ENCODE measurements at places on chromosomes 13 and 19.

DNA sequence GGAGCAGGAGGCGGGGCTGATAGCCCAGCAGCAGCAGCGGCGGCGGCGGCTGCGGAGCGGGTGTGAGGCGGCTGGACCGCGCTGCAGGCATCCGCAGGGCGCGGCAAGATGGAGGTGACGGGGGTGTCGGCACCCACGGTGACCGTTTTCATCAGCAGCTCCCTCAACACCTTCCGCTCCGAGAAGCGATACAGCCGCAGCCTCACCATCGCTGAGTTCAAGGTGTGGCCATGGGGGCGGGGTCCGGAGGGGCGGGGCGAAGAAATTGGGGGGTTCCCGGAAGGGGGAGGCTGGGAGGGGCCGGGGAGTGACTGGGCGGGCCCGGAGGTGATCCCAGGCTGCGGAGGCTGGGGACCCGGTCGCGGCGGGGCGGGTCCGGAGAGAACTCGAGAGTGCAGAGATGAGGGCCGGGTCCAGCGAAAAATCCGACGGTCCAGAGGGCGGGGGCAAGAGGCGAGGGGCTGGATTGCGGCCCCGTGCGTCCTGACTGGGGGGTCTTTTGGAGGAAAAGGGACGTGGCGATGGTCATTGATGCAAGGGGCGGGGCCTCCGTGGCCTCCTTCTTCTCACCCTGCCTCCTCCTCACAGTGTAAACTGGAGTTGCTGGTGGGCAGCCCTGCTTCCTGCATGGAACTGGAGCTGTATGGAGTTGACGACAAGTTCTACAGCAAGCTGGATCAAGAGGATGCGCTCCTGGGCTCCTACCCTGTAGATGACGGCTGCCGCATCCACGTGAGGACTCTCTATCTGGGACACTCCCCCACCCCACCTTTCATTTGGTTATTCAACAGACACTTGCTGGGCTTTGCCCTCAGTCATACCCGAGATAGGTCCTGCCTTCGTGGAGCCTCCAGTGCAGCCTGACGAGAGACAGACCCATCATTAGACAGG is at the start of gene TBCB:
Gene TBCB, plus strand, starts transcription at position 16 of the 891 bp plus-strand sequence. Its CDS starts 93 bp downstream, at position 109.
- peak; percentile 93 for DNase-seq

DNA sequence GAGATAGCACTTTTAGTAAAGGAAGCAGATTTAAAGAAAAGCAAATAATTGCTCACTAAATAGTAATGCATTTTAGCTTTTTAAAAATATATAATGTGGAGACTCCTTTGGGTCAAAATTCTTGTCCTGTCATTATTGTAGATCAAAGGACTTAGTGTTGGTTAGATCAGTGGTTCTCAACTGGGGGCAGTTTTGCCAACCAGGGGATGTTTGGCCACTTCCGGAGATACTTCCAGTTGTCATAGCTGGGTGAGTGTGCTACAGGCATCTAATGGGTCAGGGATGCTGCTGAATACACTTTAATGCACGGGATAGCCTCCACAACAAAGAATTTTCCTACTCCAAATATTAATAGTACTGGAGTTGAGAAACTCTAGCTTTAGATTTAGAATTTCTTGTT is 126.8 kb downstream of the LMO7 start:
- DNase-seq: no peak

DNA sequence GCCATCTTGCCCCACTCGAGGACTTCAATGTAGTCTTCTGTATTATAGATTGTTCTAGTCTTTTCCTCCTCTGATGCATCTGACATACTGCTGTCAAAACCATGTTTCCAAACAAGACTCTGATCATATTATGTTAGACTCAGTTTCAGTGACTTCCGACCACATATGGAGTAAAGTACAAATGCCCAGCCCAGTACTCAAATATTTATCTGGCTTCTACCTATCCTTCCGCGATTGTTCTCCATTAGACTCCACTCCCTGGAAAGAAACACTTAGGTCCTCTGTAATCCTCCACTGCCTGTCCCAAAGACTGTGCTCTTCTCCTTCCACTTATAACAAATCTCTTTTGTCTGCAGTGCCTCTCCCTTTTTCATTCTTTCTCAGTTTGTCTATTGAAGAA is 439.5 kb downstream of the EFNB2 start:
- DNase-seq: no peak

DNA sequence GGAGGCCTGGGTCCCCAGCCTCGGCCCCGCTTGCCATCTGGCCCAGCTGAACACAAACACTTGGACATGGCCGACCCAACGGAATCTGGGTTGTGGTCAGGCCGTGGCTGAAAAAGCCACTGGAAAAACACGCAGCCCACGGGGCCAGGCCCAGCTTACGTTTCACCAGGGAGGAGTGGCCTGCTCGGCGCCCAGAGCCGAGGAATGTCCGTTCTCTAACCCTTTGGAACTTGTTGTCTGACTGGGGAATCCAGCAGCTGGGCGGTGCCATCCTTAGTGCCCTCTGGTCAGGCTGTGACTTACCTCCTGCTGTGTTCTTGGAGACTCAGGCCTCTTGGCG is 13.8 kb downstream of the CILP2 start:
- DNase-seq: no peak

DNA sequence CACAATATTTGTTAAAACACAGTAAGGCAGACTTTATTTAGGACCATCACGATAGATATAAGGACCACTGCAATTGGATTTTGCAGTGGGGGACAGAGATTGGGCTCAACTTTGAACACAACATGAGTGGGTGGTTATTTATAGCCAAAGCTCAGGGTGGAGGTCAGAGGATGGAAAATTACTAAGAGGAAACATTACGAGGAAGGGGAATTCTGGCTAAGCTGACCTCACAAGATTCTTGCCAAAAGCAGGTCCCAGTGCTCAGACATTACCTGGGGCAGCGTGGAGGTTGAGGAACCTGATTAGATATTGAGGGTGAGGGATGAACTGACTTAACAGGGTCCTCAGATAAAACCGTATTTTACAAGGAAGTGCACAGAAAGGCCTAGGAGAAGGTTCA is 88.9 kb upstream of the NBEA start:
- DNase-seq: no peak

GRCh38 chr13:112097770-112098169 is 30.8 kb downstream of the SOX1 start:
- DNase-seq: no peak

DNA sequence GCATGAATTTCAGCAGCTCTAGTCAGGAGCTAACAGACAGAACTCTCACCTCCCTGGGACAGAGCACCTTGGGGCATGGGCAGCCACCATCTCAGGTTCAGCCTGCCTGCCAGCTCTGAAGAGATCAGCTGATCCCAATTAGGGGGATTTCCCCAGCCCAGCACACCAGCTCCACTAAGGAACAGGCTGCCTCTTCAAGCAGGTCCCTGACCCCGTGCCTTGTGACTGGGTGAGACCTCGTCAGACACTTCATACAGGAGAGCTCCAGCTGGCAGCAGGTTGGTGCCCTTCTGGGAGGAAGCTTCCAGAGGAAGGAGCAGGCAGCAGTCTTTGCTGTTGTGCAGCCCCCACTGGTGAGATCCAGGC is 84.5 kb upstream of the UFM1 start:
- DNase-seq: no peak

GRCh38 chr13:99980824-99981734 is 505 bp upstream of the ZIC2 start:
- no peak for DNase-seq

GRCh38 chr13:30679483-30680330 is 55.6 kb upstream of the ALOX5AP start:
- peak; percentile 12 for DNase-seq

- no peak for DNase-seq
Observed at GRCh38 chr13:36341718-36342117, 4.5 kb downstream of the SPART start.

- no peak for DNase-seq
Observed at GRCh38 chr19:18587962-18588610, 512 bp upstream of the REX1BD start.

DNA sequence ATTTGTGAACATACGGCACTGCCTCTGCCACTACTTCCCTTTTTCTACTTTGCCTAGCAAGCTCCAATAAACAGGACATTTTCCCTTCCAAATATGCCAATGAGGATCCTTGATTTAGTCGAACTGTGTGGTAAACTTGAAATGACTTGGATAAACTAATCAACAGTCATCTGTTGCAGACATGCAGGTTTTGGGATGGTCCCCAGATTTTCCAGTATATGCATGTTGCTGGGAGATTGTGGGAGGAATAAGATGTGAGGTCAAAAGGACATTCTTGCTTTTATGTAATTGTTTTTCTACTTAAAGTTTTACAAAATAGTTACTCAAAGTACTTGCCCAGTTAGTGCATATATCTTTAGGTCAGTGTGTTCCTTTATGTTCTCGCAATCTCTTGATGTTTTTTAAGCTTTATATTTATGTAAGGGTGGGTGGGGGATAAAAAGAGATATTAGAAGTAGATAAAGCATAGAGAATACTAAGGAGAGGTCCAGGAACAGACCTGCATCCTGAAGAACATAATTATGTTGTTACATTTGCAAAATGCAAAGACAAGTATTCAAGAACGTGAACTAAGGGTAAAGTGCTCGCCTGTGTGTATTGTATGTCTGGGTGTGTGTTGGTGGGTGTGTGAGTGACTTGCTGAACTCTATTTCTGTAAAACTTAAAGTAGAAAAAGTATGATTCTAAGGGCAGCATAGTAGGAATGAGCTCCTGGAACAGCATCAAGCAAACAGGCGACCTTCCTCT is 88.4 kb upstream of the OXGR1 start:
- DNase-seq: no peak
